ENCODE measurements at places on chromosomes 5 and 9.

DNA sequence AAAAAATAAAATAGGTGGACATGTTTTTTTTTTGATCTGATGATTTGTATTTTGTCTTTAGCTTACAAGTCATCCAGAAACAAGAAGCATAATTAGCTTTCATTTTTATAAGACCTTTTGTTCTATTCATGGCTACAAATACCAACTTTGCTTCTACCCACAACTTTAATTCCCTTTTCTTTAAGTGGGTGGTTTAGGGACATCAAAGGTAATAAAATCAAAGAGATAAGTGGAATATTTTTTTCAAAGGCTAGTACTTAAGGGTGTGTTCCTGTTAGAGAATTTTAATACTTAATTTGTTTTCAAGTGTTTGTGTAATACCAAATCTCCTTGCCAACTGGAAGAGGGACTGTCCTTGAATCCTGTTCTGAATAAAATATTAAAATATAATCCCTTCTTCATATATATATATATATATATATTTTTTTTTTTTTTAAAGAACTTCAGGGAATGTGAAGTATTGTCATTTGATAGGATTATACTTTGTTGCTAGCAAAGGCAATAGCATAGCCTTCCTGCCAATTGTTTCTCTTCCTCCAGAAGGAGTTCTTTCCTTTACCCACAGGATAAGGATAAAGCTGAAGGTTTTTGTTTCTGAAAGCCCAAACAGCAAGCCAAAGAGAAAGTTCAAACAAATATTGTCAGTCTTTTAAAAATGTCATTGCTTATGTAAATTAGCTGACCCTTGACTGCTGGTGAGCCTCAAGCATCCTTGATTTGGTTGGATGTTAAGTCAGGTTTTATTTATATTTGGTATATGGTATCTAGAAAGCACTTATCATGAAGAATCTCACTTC, 108.9 kb downstream of the PAM start:
- no peak overlapping the region for H3K27ac ChIP-seq
- peaks cover 8% of the 10 kb centered on the region for H3K4me1 ChIP-seq
- no peaks in the 10 kb centered on the region for H3K27me3 ChIP-seq
- H3K4me3 ChIP-seq: no peak overlapping the region

GRCh38 chr9:115413304-115413703, 295.3 kb upstream of the TNC start:
- DNase-seq: no peak
- H3K27ac ChIP-seq: no peak overlapping the region
- H3K36me3 ChIP-seq: no peaks in the 10 kb centered on the region
- no peaks in the 10 kb centered on the region for H3K27me3 ChIP-seq
- no peak overlapping the region for H3K4me3 ChIP-seq

DNA sequence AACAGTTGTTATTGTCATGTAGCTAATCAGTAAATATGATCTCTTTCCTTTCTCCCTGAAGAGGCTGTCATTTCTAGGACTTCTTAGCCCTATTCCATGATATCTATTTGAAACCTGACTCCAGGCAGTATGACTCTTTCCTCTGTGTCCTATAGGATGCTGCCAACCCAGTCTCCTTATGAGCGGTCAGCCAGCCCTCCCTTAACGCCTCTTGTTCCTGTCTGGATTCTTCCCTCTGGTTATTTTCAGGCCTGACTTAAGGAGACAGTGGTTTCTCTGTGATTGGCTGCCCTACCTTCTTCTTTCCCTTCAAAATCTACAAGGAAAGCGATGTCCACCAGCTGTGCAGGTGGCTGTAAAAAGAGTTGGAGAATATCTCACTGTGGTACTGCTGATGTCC, 19.4 kb upstream of the C5orf63 start:
- H3K4me1 ChIP-seq: no peaks in the 10 kb centered on the region
- H3K27ac ChIP-seq: no peak overlapping the region
- no peaks in the 10 kb centered on the region for H3K36me3 ChIP-seq
- no peak for DNase-seq
- H3K4me3 ChIP-seq: no peak overlapping the region

DNA sequence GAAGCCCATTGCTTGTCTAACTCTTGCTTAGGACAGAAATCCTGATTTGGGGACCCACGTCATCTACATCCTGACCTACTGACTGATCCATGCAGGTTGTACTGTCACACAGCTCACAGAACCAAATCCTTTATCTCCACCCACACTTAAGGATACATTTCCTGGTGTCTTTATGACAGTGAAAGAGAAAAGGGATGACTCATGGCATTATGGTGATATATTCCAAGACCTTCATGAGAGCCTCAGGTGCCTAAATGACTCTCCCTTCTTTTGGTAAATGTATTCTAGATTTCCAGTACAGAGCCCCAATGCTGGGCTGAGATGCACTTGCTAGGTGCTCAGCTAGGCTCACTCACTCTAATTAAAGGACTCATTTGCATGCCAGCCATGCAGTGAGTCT, 26.0 kb upstream of the DMRT2 start:
- H3K27ac ChIP-seq: no peak overlapping the region
- no peaks in the 10 kb centered on the region for H3K4me1 ChIP-seq
- no peaks in the 10 kb centered on the region for H3K36me3 ChIP-seq
- no peak overlapping the region for H3K4me3 ChIP-seq

- H3K27me3 ChIP-seq: no peaks in the 10 kb centered on the region
- H3K27ac ChIP-seq: no peak overlapping the region
- no peak for DNase-seq
- H3K4me1 ChIP-seq: peaks cover 8% of the 10 kb centered on the region
- no peaks in the 10 kb centered on the region for H3K36me3 ChIP-seq
- no peak overlapping the region for H3K4me3 ChIP-seq
Observed at GRCh38 chr5:168227001-168227400, 64.4 kb upstream of the WWC1 start.
